HT-29 (cell line): ENCODE measurements at places on chromosomes 6 and 20. TPM values are rescaled to one million over a fixed set of nuclear protein-coding genes. Genes with fewer than 3 reads are reported as not detected.
A peak's percentile ranks its signal among the peaks of the same experiment; 100 is the strongest.

- peak; percentile 75 for DNase-seq
These were observed 69.8 kb upstream of the FAM184A start for GRCh38 chr6:119148098-119148824.

- DNase-seq, result no peak
These were observed 157.9 kb downstream of the INSM1 start for GRCh38 chr20:20525756-20526155.

DNA sequence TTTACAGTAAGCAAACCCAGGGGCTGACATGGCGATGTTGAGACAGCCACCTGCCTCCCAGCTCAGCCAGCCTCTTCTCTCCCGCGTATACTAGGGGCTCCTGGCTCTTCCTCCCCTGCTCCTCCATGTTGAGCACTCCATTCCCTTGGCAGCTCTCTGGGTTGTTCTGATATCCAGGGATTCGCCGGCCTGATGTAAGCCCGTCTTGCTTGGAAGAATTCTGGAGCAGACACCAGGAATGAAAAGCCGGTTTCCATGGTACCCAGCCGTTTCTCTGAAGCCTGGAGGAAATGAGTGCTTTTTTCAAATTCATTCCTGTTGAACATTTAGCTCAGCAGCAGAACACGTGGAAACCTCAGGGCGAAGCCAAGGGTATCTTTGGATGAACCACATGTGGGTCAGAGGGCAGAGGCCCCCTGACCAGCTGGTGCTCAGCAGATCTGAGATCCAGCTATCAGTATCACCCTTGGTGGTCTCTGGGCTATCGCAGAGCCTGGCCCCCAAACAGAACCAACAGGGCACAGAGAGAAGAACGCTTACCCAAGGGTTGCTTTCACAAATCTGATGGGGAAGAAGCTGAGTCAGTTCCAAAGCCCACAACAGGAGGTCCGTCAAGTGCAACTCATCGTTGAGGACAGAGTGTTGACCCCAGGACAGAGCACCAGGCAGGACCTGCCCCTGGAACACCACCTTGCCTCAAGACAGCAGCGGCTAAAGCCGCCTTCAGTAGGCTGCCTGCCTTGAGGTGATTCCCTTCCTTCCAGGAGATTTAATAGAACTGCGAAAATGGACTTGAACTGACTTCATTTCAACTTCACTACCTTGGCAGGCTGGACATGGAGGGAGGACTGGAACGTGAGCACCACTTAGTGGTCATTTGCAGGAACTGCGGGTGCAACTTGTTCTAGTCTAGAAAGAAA, 96.1 kb upstream of the RIN2 start:
- peak; percentile 88 for DNase-seq

DNA sequence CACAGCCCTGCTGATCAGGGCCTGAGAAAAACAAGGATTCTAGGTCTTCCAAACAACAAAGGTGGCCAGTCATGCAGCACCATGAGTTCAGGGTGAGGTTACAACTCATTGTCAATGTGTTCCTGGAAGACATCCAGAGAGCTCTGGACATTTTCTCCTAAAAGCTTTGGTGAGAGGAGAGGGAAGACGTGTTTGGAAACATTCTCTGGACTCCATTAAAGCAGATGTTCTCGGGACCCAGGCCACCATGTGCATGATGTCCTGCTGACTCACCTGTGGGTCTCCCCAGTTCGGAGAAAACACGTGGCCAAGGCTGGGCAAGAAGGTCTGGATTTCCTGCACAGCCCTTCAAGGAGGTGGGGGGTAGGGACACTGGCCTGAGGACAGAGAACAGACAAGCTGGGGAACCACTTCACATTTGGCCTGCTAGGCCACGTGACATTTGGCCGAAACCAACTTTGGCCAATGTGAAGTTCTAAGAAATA, 61.6 kb downstream of the KCNB1 start:
- DNase-seq, result no peak

XKR7 gene
- total RNA-seq, result not detected in 2 replicates

DNA sequence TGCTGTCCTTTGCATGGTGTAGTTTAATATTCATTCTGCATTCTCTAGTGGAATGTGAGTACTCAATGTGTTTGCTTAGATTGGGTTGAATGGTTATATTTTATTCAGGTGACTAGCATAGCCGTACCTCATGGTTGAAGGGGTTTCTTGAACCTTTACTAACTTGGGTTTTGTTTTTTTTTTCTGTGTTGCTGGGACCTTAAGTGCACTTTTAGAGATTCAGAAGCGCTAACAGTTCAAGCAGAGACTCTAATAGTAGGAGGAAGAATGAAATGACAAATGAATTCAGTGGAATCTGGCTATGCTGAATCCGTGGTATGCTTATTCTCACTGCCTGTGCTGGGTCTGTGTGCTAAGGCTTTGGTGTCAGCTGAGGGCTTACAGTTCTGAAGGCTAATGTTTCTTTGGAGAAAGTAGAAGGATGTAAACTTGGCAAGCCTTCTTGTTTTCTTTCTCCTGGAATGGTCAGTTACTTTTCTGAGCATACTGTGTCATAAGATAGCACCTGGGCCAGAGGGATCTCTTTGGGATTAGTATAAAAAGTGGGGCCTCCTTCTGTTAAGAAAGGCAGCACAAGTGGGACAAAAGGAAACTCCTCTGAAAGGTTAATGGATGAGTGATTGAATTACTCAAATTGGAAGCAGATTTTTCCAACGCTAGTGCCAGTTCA, 28.7 kb downstream of the RNF144B start:
- no peak for DNase-seq

DNA sequence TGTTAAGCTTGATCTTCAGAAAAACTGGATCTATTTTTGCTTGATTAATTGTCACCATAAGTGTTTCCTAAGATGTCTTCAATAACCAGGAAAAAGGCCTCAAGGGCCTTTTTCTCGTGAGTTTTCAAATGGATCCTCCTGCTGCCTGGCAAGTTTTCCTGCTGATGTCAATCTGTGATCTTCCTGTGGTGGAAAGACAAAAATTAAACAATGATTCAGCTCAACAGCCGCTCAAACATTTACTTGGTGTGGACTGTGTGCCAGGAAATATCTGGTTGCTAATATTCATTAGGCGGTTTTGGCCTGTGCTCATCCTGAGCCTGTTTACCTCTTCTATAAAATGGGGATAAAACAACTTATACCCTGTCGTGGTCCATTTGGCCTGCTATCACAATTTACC, 35.4 kb upstream of the SSTR4 start:
- no peak for DNase-seq

- no peak for DNase-seq
These were observed 532.9 kb downstream of the CDH26 start for GRCh38 chr20:60491051-60491581.

DNA sequence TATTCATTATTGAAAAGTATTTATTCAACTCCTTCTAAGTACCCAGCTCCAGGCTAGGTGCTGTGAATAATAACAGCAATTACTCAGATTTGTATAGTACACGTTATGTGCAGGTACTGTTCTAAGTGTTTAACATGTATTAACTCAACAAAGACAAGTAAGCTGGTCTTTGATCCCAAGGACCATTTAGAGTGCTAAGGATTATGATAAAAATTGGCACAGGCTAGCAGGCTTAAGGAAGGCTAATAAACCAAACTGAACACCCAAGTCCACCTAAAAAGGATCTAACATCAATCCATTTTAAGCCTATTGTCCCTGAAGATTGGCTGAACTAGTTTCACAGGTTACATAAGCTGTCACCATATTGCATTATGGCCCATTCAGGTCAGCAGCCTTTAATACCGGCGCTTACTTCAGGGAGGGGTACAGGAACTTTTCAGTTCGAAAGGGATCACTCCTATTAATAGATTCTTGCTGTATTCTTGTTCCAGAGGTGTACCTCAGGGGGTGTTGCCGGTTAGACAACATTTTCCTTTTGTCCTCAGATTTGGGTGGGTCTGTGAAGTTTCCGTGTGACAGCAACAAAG, 99.0 kb upstream of the GMDS start:
- no peak for DNase-seq

DNA sequence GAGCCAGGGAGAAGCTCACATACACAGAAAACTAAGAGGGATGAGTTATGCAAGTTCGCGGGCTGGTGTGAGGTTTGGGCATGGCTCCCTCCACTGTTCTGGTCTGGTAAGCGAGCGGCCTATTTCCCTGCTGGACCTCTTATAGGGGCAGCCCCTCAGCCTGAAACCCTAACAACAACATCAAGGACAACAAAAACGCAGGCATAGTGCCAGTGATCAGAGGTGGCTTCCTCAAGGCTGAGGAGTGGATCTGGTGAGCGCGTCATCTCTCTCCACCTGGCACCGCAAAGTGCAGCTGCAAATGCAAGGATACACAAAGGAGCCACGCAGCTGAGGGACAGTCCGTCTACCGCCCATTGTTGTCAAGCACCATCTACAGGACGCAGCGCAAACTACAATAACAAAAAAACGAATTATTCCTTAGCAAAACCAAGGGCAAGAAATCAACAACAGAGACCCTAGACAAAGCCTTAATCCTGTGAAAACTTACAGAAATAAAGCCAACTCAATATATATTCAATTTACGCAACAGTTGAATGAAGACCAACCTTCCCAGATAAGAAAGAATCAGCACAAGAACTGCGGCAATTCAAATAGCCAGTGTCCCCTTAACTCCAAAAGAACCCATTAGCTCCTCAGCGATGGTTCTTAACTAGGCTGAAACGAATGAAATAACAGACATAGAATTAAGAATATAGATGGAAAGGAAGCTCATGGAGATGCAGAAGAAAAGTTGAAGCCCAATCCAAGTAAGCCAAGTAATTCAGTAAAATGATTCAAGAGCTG, 9.2 kb upstream of the DEFB110 start:
- DNase-seq, result peak; percentile 41
